IPS DF 6.9 (cell line): ENCODE measurements at places on chromosomes 1 and 21.
A peak's percentile ranks its signal among the peaks of the same experiment; 100 is the strongest.

GRCh38 chr21:41571938-41572510, 64.1 kb upstream of the TMPRSS2 start:
- no peak for DNase-seq

DNA sequence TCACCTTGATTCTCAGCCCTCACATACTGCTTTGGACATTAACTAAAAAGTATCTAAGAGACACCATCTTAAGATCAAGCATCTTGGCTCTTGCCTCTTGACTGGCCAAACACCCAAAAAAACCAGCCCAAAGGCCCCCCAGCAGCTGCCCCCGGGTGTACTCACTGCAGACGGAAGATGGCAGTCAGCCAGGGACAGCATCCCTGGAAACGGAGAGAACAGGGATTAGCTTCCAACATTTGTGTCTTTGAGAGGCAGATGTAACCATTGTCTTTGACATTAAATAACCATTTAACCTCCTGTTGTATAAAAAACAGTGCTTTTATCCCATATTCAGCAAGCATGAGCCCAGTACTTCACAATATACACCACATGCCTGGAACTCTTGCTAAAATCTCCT, 11.3 kb downstream of the TMEM63A start:
- DNase-seq: no peak

- DNase-seq: no peak
Measured at GRCh38 chr1:93468662-93469061, 20.7 kb downstream of the FNBP1L start.

GRCh38 chr1:156727926-156728598, at the start of gene METTL25B:
TSS of gene METTL25B (plus strand) at chr1:156728469. CDS start at chr1:156729105, 636 bp downstream.
- DNase-seq: no peak

- DNase-seq: no peak
Measured at GRCh38 chr1:41296506-41296905, 54.4 kb upstream of the SCMH1 start.

GRCh38 chr1:53299233-53299632, 28.6 kb downstream of the LRP8 start:
- DNase-seq: no peak

DNA sequence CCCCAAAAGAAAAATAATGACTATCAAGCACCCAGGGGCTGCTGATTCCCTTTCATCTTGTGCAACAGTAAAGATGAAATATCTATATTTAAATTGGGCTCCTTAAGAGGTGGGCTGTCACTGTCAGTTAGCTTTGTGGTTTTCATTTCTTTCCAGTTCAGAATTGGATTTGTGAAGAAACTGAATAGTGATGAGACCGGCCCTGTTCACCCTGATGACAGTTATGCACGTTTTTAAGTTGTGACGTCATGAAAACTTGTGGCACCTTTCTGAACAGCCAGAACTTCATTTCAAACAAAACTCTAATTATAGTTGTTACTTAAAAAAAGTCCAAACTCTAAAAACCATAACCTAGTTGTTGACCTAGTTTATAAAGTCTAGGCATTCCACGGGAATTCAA, 125.9 kb downstream of the RUNX1 start:
- DNase-seq: no peak

DNA sequence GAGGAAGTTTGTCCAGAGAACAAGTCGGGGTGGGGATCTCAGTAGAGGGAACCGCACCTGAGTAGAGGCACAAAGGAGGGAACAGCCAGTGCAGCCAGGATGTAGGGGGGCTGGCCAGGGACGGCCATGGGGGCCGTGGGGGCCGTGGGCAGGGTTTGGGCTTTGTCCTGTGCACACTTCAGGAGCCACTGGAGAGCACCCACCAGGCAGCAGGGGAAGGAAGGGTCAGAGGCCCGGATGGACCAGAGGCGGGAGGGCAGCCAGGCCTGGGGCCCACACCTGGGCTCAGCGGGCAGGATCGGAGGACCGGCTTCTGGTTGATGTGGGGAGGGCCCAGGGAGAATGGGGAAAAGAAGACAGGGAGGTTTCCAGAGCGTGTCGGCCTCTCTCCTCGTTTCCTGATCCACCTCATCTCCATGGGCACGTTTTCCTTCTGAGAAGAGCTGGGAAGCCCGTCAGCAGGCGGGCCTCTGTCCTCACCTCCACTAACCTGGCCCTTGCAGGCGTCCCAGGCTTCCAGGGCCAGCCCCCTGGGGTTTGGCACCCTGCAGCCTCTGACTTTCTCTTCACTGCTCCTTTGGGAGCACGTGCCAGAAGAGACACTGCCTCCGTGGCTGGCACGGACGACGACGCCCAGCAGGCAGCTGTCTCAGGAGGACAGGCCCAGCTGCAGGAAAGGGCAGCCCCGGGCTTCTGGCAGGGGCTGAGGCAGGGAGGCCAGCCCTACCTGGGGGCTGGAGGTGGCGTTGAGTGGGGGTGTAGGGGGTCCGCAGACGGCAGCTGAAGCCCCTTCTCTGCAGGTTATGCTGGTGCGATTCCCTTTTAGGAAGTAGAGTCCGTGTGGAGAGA, 16.8 kb upstream of the PDXK start:
- no peak for DNase-seq

- DNase-seq: no peak
Measured at GRCh38 chr1:95230256-95230655, 3.8 kb upstream of the RWDD3 start.

DNA sequence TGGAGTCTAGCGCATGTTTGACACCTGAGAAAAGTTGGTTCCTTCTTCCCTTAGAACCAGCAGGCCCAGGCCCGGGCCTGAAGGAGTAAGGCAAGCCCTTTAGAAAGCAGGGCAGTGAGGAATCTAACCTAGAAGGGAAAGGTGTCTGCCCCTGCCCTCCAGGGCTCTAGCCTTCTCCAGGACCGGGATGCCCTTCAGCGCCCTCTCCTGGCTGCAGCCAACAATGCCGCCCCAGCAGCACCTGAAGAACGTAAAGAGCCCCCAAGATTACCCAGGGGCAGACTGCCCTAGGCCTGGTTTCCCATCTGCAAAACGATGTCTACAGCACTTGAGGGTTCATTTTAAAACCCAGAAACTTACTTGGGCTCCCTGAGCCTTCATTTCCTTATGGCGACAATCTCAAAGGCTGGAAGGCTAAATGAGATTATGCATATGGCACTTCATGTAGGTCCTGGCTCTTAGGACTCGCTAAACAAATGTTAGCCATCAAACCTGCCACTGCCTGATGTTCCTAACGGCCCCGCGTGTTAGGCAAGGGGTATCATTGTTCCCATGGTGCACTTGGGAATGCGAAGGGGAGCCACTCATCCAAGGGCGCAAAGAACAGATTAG, 106.7 kb upstream of the KLHDC7A start:
- peak; percentile 52 for DNase-seq
